ENCODE measurements at places on chromosomes 6 and 20.

DNA sequence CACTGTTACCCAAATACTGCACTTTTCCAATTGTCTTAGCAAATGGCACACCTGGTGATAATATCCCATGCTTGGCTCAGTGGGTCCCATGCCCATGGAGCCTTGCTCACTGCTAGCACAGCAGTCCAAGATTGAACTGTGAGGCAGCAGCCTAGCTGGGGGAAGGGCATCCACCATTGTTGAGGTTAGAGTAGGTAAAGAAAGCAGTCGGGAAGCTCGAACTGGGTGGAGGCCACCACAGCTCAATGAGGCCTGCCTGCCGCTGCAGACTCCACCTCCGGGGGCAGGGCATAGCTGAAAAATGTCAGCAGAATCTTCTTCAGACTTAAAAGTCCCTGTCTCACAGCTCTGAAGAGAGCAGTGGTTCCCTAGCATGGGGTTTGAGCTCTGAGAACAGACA, 9.2 kb upstream of the CST2 start:
- DNase-seq, result no peak

DNA sequence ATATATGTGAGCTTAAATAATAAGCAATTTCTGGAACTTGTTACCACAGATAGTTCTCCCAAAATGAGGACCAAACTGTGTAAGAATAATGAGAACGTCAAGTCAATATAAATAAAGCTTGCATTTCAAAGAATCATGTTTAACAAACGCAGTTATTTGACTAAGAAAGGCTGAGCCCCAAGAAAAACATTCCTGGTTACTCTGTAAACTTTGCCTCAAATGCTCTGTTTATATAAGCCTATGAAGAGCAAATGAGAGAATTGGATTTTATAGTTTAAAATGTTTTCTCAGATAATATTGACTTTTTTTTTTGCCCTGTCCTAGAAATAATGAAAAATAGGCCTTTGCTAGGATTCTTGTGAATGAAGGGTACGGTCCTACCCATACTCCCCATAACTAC, 81.3 kb downstream of the C6orf52 start:
- DNase-seq, result peak; percentile 4

DNA sequence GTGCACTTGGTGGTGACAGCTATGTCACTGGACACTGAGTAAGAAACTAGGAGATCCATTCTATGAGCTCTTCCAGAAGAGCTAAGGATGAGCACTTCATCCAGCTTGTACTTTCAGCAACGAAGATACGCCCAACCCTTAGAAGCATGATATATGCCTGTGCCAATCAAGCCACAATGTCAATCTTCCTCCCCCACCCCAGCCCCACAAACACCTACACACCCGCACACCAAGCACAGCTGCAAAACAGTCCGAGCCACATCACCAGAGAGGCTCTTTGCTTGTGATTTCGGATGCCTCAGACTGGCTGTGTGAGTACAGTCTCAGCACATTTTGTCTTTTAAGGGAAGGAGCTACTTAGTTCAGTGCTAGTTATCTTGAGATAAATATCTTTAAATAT, 260.5 kb downstream of the FOXC1 start:
- DNase-seq, result no peak

DNA sequence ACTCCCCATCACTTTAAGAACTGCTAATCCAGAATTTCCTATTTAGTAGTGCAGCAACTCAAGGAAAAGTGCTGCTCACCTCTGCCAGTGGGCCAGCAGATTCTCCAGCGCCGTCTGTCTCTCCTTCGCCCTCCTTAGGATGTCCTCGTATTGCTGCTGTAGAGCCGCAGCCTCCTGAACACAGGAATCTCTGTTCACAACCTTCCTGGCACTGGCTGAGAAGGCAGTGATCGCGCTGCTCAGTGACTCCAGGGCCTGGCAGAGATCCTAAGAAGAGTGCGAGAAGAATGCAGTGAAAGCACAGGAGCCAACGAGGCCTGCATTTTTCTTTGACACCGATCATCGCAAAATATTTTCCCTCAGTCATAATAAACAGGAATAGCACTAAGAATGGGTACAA, 209.0 kb downstream of the SYNE1 start:
- DNase-seq, result no peak

DNA sequence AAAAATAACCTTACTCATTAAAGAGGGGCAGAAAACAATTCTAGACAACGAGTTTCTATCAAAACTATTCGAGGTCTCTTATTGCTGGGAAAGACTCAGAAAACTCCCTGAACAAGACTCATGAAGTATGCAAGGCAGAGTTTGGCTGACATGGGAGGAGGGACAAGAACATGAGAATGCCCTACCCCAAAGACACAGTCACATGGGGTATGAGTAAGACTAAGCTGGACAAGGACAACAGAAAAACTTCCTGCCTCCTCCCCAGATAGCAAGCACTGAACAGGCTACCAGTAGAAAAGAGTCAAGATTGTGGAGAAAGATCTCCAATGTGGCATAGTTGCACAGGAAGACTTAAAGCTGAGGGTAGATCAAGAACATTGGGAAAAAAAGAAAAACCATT, 39.7 kb upstream of the PHIP start:
- no peak for DNase-seq

- DNase-seq, result no peak
Observed at GRCh38 chr6:137780447-137781034, 86.5 kb upstream of the TNFAIP3 start.

GRCh38 chr6:135498185-135498841, 773 bp upstream of the AHI1 start:
- peak; percentile 47 for DNase-seq

GRCh38 chr6:96794980-96795379, 42.3 kb downstream of the GPR63 start:
- DNase-seq, result no peak

DNA sequence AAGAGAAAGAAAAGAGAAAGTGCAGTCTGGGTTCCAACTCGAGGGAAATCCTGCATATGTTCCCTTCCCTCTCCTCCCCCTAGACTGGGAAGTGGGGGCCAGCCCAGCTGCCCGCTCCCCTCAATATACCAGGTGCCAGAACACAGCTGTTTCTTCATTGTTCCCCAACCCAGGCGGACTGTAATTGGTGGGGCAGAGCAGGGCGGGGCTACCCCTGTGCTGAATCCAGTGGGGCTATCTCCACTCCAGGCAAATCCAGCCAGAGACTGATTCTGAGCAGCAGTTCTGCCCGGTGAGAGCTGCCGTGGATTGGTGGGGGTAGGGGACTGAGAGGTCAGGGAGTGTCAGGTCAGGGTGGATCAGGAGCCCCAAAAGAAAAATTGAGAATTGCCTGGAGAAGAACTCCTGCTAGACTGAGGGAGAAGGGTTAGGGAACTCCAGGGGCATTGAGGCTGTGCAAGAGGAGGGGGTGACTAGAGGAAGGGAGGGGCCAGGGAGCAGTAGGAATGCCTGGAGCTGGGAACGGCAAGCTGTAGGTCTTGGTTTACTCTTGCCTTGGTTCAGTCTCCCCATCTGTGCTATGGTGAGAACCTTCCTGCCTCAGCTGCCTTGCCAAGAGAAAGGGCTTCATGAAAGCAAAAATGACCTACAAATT, at the start of gene MYMX:
Gene MYMX (plus strand): TSS at position 250 of the 655 bp plus-strand sequence. CDS start 546 bp downstream, outside the sequence.
- no peak for DNase-seq

GRCh38 chr6:138278326-138278725, 60.0 kb upstream of the PBOV1 start:
- DNase-seq, result no peak

GRCh38 chr20:49303065-49303552, 25.3 kb upstream of the ZNFX1 start:
- no peak for DNase-seq

GRCh38 chr20:24131281-24131680, 142.7 kb upstream of the GGTLC1 start:
- DNase-seq, result no peak

GRCh38 chr6:138105880-138106664, 1.1 kb downstream of the PERP start:
- DNase-seq, result peak; percentile 50

DNA sequence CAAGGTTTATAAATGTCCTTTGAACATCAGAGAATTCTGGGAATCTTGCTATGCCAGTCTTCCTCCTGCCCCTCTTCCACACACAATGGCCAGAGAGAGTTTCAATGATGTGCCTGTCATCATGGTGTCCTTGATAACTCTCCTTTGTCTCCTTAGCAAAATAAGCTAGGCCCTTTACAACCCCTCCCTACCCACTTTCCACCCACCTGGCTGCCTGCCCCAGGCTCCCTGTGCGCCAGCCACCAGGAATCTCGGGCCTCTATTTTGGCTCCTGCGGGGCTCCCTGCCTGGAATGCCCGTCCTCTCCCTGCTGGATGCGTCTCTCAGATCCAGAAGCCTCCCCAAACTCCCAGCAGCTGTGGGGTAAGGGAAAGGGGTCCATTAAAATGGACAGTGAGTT, 60.9 kb downstream of the NCR2 start:
- no peak for DNase-seq

GRCh38 chr6:139743664-139744437, 369.4 kb upstream of the CITED2 start:
- DNase-seq, result no peak

GRCh38 chr6:161607696-161608297, 333.9 kb upstream of the AGPAT4 start:
- no peak for DNase-seq

DNA sequence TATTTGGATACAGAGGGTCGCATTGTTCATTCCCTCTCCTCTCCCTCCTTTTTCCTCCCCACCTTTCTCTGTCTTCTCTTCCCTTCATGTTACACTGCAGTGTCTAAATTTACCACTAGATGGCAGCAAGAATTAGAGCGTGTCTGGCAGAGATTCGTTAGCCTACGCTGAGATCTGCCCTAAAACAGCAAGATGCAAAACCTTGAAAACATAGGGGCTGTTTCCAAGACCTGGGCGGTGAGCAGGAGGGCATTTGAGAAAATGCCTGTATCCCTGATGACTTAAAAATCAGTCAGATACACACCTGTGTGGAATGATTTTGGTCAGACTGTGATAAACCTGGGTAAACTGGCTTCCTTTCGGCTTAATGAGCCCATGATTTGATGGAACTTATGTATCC, 101.5 kb upstream of the ISM1 start:
- peak; percentile 50 for DNase-seq

- DNase-seq, result no peak
Observed at GRCh38 chr6:72704979-72705378, 83.1 kb downstream of the KCNQ5 start.

DNA sequence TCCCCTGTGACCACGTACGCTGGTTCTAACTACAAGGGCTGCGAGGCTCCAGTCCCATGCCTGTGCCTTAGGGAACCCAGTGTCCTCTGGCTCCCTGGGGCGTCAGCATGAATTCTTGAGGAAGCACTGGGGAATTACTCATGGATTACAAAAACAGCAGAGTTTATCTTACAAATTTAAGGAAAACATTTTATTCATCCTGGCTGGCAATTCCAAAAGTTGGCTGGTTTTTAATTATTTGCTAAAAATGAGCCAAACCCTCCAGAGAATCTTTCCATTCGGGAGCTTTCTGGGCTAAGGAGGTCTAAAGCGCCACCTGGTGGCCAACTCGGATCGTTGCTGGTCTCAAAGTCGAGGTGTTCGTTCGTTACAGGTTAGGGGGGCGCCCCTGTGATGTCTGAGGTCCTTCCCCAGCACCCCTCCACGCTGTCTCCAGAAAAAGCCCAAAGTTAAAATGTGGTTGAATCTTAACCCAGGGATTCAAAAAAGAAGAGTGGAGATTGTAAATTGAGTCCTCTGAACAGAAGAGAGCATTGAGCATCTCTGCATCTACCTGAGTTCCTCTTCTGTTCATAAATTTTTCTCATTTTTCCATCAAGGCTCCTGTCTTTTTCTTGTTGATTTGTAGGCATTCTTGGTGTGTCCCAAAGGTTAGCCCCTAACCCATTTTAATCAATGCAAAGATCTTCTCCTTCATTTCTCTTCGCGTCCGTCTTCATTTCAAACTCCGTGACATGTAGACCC, 99.4 kb downstream of the BFSP1 start:
- DNase-seq, result peak; percentile 66

DNA sequence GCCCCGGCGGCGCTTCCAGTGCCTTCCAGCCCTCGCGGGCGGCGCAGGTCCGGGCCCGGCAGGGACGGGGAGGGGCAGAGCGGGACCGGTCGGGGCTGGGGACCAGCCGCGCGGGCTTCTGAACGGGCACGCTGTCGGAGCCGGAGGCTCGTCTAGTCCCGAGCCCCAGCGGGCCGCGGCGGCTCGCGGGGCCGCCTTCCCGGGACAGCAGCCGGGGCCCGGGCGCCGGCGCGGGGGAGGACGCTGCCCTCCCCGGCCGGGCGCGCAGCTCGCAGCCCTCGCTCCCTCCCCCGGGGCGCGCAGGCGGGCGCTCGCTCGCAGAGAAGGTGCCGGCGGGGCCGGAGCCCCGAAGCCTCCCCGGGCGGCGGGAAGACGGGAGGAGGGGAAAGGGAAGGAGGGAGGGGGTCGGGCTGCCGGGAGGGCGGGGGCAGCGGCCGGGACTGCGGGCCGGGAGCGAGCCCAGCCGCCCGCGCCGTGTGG, 696 bp upstream of the SIRPA start:
- DNase-seq, result no peak

DNA sequence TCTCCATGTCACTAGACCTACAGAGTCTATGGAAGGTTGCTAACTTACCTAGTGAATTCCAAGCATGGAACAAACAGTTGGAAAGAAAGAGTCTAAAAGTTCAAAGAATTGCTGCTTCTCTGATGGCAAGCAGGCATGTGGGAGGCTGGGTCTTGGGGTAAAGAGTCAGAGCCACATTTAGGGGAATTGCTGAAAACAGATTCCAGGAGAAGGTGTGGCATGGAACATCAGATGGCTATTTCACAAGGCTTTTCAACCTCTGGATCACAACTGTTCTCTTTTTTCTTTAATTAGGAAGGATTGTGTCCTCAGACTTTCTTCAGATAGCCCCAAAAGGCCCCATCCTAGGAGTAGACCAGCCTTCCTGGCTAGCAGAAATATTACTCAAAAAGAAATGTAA, 601.5 kb downstream of the MAFB start:
- DNase-seq, result no peak

DNA sequence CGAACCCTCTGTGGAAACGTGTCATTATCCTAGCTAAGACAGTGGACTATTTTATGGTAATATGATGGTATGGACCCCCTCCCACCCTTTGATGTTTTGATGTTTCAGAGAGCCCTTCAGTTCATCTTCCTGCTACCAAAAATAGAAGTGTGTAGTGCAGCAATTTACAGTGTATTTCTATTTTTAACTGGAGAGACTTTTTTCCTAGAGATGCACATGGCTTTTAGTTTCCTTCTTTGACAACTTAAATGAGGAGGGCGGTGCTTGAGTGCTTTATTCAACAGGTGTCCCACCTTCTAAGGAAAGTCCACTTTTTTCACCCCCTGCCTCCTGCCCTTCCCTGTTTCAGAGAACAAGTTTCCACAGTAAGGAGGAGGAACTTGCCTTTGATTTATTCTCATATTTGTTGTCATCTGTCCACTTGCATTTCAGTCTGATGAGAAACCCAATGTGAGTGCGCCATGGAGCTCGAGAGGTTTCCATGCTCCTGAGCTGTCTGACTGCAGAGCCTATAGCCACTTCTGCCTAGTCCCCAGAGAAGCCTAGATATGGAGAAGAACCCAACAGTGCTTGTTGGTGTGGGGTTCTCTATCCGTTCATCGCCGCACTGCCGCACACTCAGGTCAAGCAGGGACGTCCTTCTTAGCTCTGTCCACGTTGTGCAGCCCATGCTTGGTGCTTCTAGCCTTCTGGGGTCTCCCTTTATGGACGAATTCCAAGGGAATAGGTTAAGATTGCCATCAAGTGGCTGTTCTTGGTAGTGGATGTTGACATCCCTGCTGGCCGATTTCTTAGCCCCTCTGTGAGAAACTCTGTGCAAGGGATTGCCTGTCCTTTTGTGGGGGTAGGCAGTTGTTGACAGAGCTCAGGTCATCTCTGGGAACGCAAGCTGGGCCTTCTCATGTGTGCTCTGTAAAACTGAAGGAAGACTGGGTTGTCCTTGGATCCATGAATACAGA, 144.2 kb downstream of the JARID2 start:
- DNase-seq, result peak; percentile 7

GRCh38 chr6:22732176-22732970, 163.0 kb downstream of the HDGFL1 start:
- no peak for DNase-seq

Measured in SHP77 treated with DMSO at 0.1 percent for 48 hours (cell line).